ENCODE measurements at places on chromosomes 1 and 21. TPM values are rescaled to one million over a fixed set of nuclear protein-coding genes. Genes with fewer than 3 reads are reported as not detected.

Gene S100A7
- not detected for total RNA-seq

Gene KRTAP13-3
- not detected for total RNA-seq

Gene KRTAP13-2
- not detected for total RNA-seq

Gene EFNA3
- 4.5 TPM for total RNA-seq

Gene PPT1
- 48.6 TPM for total RNA-seq

Gene YARS1
- 52.2 TPM for total RNA-seq

Gene PPM1J
- 0.59 TPM for total RNA-seq

Gene OXCT2
- total RNA-seq, result not detected

Gene HCN3
- 4.3 TPM for total RNA-seq

Gene KDF1
- total RNA-seq, result not detected

Gene DRAXIN
- total RNA-seq, result 0.17 TPM

Gene CELA2B
- not detected for total RNA-seq

Gene UBE2U
- not detected for total RNA-seq

Gene SH2D5
- total RNA-seq, result 0.75 TPM

Gene SV2A
- 15.3 TPM for total RNA-seq

Gene NUP133
- 37.0 TPM for total RNA-seq

Gene NR1I3
- total RNA-seq, result not detected

All from chondrocyte (in vitro differentiated cells).